Stimulated activated CD4-positive, alpha-beta T cell treated with anti-CD3 and anti-CD28 coated beads, Interleukin-2, amount 100 ng/mL, for 24 hours (primary cell): ENCODE measurements at places on chromosomes 5 and 9.

- DNase-seq: no peak
Observed at GRCh38 chr5:171395042-171395441, 7.4 kb downstream of the NPM1 start.

DNA sequence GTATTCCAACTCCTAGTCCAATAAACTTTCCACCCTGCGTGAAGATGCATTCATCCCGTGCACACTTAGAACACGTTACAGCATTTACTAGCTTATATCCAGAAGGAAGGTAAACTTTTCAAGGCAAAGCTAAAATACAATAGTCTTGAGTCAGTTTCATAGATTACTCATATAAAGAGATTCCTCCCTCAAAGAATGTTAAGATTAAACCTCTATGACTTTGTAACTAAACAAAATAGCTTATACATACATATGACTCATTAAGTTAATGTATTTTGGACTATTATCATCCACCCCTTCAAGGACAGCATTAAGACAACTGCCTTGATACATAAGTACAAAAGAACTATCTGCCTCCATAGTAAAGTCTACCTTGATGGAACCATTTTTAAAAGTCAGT, 36.1 kb downstream of the TLE1 start:
- DNase-seq: no peak

DNA sequence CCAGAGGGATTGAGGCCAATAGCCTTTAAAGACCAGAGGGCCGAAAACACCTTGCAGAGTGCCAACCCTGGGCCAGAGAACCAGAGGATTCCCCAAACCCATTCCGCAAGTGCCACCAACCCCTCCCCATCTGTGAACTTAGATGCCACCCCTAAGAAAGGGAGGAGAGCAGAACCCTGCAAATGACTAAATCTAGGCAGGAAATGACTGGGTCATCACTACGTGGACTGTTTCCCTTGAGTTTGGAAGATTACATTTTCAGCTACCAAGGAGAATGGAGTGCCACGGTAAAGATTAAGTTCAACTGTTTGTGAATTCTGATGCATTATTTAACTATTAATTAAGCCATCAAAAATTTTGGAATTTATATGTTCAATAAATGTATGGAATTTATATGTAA, 142.8 kb downstream of the ENC1 start:
- no peak for DNase-seq

- no peak for DNase-seq
Observed at GRCh38 chr5:43415935-43416802, 4.0 kb upstream of the CCL28 start.
